ENCODE measurements at places on chromosomes 5 and 9.

DNA sequence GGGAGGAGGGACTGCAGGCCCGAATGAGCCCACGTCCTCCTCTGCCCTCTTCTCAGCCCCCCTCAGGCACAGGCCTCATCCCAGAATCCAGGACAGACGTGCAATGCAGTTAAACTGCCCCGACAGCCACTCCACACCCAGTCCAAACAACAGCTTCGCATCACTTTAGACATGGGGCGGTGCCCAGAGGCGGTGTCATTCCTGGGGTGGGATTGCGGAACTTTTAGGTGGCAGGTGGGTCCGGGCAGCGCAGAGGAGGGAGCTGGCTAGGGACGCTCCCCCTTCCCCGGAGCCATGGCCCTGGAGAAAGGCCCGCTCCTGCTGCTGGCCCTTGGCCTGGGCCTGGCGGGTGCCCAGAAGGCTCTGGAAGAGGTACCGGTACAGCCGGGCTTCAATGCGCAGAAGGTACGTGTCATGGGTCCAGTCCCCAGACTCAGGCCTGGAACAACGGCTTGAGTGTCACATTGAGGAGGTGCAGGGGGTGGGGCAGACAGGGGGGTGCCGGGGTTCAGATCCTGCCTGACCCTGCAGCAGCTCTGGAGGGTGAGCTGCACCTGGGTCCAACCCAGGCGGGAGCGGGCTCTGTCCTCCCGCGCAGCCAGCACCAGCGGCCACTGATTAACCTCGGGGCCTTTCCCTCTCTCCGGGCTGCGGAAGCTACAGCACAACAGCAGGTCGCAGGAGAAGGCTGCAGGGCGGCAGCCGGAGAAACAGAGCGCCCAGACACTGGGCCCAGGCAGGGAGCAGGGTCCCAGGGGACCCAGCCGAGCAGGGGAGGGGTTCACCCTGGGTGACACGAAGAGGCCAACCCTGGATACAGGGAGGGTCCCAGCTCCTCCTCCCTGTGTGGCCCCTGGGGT, 25.2 kb downstream of the GLT6D1 start:
- no peak for DNase-seq

DNA sequence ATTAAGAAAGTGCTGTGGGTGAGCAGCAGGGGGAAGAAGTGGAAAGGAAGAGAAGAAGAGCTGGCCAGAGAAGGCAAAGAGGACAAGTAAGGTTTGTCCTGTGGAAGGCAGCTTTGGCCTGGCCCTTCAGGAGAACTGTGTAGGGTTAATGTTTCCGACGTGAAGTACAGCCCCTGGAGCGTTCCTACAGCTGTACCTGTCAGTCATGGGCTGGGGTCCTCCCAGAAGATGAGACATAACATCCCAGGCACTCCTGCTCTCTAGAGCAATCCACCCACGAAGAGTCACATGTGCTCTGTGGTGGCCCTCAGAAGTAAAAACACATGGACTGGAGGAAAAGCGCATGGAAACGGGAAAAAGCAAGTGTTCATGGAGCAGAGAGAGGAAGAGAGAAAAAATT, 237.4 kb downstream of the CAAP1 start:
- DNase-seq = no peak

- no peak for DNase-seq
These were observed 20.0 kb downstream of the ERAP2 start for GRCh38 chr5:96896276-96896675.

- peak; percentile 21 for DNase-seq
These were observed 127.6 kb upstream of the CYLC2 start for GRCh38 chr9:102867488-102867887.

- no peak for DNase-seq
These were observed 361.1 kb upstream of the TLE4 start for GRCh38 chr9:79210541-79211243.

GRCh38 chr5:82164977-82165713, 113.0 kb downstream of the RPS23 start:
- DNase-seq = peak; percentile 74

DNA sequence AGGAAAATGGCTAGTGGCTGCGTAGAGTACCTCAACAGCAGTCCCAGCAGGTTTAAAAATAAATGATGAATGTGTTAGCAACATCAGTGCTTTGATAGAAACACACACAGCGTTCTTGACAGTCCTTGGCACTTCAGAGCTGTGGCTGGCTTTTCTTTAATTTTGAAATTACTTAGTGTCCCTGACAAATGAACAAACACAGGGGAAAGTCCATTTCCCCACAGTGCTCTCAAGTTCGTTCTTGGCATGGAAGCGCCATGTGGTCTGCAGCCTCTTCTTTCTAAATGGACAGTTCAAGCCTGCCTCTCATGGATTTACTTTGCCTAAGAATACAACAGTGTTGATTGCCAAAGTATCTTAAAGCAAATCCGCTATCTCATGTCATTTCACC, 102.2 kb downstream of the ADAMTS12 start:
- DNase-seq = no peak

DNA sequence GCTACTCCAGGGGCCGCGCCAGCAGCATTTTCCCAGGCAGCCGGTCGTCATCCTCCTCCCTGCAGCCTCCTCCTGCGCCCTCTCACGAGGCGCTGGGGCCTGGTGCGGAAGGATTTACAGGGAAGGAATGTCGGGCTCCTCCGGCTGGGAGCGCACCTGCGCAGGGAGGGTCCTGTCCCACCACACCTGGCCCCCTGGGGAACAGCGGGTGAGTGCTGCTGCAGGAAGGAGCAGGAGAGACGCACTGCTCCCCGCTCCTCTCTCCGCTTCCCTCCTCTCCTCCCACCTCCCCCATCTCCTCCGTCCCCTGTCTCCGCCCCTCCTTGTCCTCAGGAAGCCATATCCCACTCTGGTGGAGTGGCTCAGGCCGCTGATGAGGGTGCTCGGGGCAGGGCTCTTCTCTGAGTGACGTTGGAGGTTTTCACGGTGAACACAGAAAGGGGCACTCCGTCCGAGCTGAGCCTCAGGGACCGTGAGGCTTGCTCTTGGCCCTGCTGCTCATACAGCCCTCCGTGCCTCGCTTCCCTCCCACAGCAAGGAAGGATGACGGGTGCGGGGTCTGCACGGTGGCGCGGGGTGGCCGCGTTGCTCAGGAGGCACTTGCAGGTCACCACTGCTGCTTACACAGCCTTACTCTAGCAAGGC, 31.3 kb downstream of the IRX4 start:
- no peak for DNase-seq

DNA sequence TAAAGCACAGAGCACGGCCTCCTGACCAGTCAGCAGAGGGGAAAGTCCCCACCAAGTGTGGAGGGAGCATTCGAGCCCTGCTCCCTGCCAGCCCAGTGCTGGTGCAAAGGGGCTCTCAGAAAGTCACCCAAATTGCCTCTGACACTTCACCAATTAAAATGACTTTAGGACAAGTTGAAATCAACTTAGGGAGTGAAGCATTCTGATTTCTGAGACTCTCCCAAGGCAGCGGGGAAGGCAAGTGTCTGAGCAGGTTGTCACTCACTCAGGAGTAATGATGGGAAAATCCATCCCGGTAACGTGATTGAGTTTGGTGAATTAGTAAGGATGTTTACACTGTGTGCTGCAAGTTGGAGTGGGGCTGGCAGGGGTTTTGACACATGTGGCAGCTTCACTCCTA, 73.7 kb downstream of the PCDH1 start:
- DNase-seq = no peak

DNA sequence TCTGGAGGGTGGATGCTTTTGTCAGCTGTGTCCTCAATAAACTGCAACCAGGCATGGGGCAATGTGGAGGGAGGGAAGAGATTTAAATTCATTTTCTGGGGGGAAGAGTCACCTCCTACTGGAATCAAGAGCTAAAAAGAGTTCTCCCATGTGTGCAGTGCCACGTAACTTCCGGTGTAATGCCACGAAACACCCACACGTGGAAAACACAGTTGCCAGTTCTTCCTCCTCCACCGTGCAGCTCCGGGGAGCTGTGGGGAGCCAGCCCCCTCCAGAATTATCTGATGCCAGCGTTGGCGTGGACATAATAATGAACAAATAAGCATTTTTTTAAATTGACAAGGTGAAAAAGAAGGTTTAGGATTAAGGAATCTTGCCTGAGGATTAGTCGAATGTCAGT, 32.1 kb upstream of the MED10 start:
- DNase-seq = no peak

GRCh38 chr9:119264165-119264564, 105.1 kb downstream of the BRINP1 start:
- no peak for DNase-seq

DNA sequence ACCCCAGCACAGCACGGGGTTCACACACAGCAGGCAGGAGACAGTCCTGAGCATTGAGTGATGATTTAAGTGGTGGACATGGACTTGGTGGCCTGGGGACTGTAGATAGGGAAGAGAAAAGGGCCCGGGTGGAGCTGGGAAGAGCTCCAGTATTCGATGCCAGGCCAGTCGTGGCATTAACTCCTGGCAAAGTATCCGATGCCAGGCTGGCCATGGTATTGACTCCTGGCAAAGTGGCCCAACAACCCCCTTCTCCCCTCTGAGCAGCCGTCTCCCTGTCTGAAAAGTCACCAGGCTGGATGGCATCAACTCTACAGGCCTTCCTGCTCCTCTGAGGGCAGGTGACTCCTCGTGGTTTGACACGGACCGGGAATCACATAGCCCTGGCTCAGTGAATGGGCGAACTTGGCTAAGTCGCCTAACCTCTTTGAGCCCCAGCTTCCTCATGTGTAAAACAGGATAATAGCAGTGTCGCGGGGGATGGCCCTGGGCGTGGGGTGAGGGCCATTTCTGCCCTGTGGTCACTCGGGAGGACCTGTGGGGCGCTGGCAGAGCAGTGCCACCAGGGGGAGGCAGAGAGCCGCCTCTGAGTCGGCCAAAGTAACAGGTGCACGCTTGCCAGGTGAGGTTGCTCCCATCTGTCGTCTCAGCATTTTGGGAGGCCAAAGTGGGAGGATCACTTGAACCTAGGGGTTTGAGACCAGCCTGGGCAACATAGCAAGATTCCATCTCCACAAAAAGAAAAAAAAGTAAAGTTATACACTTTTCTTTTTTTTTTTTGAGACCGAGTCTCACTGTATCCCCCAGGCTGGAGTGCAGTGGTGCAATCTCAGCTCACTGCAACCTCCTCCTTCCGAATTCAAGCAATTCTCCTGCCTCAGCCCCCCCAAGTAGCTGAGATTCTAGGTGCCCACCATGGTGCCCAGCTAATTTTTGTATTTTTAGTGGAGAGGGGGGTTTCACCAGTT, 5.7 kb upstream of the SEC16A start:
- peak; percentile 12 for DNase-seq

- no peak for DNase-seq
These were observed 107.6 kb downstream of the C9orf50 start for GRCh38 chr9:129513282-129513681.

DNA sequence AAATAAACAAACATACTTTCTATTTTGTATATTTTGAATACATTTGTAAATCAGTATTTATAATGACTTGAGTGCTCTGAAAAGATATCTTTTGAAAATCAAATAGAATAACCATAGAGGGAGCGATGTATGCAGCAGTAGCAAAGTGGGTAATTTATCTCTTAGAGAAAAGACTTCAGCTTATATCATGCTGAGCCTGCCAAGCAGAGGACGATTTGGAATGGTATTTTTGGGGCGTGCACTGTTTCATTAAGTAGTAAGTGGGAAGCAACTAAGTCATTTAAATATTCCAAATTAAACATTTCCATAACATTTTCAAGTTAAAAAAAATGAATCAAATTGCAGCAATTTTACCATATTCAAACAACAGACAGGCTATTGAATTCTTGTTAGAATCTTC, 147.6 kb downstream of the CDH10 start:
- DNase-seq = no peak

DNA sequence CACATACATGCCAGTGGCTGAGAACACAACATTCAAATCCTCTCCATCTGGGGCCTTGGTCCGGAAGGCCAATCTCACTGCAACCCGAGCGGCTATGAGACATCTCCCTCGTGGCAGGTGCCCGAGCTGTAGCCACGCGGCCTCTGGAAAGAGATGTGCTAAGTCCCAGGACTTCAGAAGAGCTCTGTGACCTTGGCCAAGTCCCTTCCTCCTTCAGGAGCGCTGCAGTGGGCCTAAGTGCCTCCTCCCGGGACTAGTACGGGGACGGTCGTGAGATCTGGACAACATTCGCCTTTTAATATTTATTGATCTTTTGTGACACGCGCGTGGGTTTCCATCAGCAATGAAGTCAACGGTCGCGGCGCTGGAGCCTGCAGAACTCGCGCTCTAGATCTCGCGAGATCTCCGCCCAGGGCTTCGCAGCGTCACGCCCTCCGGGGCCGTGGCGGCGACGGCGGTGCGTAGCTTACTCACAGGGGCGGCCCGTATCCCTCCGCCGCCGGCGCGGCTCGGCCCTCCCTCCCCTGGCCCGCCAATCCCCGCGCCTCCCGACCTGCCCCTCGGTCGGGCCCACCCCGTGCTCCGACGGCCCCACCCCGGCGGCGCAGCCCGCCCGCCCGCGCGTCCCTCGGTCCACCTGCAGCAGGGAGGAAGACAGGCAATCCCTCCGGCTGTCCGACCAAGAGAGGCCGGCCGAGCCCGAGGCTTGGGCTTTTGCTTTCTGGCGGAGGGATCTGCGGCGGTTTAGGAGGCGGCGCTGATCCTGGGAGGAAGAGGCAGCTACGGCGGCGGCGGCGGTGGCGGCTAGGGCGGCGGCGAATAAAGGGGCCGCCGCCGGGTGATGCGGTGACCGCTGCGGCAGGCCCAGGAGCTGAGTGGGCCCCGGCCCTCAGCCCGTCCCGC, at the start of gene UBE2D2:
UBE2D2 (plus strand) TSS at position 588 of the 903 bp plus-strand sequence. CDS start 453 bp downstream, outside the sequence.
- DNase-seq = peak; percentile 97

GRCh38 chr9:5951686-5952211, 61.1 kb downstream of the MLANA start:
- DNase-seq = peak; percentile 15

GRCh38 chr9:38292480-38292879, 100.0 kb upstream of the ALDH1B1 start:
- DNase-seq = no peak

DNA sequence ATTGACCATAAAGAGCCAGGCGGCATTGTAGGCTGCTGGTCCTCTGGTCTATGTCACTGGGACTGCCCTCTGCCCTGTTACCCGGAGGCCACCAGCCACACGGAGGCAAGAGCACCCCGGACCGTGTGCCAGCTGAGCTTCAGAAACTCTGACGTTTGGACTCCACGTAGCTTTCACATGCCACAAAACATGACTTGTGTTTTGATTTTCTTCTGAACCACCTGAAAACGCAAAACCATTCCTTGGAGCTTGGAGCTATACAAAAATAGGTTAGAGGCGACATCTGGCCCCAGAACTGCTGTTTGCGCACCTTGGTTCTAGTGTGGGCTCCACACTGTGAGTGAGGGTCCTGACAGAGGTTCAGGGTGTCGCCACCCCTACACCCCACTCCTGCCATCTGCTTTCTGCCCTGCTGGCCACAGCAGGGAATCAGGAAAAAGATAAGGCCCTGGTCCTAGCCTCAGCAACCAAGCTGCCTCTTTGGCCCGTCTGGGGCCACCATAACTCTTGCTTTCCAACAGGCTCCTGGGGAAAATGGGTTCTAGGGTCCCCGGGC, 151.3 kb upstream of the IRX2 start:
- no peak for DNase-seq

- DNase-seq = no peak
These were observed 62.7 kb upstream of the UNC5A start for GRCh38 chr5:176747670-176748072.
